NCI-H1092 (cell line): ENCODE measurements at places on chromosomes 1 and 21.

DNA sequence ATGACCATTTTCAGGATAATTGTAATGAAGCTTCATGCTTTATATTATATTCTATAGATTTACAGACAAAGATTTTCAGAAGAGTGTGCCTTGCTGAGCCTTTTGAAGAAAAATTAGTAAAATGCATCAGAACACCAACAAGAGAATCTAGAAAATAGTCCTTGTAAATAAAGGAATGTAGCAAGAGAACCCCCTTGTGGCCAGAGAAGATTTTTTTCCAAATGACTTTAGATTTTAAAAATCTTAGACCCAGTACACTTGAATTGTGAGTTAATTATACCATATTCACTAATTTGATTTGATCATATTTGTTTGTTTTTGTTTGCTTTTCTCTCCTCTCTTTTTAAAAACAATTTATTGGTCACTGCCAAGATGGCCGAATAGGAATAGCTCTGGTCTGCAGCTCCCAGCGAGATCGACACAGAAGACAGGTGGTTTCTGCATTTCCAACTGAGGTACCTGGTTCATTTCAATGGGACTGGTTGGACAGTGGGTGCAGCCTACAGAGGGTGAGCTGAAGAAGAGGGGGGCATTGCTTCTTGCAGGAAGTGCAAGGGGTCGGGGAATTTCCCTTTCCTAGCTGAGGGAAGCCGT is 12.8 kb upstream of the IFI44L start:
- no peak for DNase-seq

GRCh38 chr1:168821434-168821833 is 92.4 kb upstream of the DPT start:
- no peak for DNase-seq

GRCh38 chr1:41810446-41810845 is 108.3 kb downstream of the HIVEP3 start:
- DNase-seq = no peak

- DNase-seq = no peak
Measured at GRCh38 chr21:45767071-45768006, 123.8 kb downstream of the PCBP3 start.

- no peak for DNase-seq
Measured at GRCh38 chr1:31981972-31982371, 31.7 kb upstream of the KHDRBS1 start.

- DNase-seq = no peak
Measured at GRCh38 chr1:92886886-92887419, 55.1 kb downstream of the RPL5 start.

DNA sequence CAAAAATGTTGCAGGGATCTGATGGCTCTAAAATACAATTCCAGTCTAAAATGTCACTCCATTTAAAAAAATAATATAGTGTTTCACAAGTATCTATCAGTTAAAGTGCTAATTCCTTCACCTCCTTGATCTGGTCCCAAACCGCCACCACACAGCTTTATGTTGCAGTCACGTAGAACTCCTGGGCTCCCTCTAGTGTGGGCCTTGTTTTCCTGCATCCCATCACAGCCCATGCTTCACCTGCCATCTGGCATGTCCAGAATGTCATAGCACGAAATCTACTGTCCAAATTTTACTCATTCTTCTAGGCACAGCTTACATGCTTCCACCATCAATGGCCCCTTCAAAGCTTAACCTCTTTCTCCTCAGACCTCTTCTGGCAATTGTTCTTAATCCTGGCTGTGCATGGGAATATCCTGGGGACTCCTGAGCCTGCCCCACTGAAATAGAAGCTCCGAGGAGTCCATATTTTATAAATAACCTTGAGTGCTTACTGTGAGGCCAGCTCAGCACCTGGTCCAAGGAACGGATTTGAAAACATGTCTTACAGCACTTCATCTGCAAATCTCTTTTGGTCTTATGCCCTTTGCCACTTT is 15.5 kb downstream of the FYB2 start:
- DNase-seq = no peak

GRCh38 chr1:30714025-30714424 is 9.4 kb downstream of the MATN1 start:
- no peak for DNase-seq

- peak; percentile 62 for DNase-seq
Measured at GRCh38 chr1:162062542-162063015, 6.9 kb upstream of the NOS1AP start.

GRCh38 chr1:93567255-93567918 is 114.2 kb downstream of the BCAR3 start:
- no peak for DNase-seq

DNA sequence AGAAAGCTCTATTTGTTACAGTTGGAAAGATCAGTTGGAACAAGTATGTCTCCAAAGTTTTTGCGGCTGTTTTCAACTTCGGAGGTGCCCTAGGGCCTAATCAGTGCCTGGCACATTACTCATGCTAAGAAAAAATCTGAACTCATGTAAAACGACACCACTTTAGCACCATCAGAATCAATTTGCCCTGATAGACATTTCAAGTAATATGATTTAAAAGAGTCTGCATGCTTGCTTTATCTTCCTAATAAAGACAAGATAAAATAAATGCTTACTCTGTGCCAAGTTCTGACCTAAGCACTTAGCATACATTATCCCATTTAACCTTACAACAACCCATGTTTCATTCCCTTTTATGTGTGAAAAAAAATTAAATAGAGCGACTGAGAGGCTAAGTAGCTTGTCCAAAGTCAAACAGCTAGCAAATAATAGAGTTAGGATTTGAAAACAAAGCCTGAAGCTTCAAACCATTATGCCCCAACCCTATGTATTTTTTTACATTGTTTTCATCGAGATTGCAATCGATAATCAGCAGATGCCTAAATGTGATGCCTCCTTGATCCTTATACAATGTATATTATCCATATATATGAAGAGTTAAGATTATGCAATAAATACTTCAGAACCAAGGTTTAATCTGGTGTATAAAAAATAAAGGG is 91.3 kb downstream of the DENND1B start:
- no peak for DNase-seq

GRCh38 chr1:206790502-206791250 is 18.4 kb upstream of the IL10 start:
- no peak for DNase-seq

- peak; percentile 35 for DNase-seq
Measured at GRCh38 chr1:202122639-202123335, at the start of gene GPR37L1. TSS of gene GPR37L1 (plus strand) at chr1:202122917. CDS start at chr1:202122964, 47 bp downstream.

DNA sequence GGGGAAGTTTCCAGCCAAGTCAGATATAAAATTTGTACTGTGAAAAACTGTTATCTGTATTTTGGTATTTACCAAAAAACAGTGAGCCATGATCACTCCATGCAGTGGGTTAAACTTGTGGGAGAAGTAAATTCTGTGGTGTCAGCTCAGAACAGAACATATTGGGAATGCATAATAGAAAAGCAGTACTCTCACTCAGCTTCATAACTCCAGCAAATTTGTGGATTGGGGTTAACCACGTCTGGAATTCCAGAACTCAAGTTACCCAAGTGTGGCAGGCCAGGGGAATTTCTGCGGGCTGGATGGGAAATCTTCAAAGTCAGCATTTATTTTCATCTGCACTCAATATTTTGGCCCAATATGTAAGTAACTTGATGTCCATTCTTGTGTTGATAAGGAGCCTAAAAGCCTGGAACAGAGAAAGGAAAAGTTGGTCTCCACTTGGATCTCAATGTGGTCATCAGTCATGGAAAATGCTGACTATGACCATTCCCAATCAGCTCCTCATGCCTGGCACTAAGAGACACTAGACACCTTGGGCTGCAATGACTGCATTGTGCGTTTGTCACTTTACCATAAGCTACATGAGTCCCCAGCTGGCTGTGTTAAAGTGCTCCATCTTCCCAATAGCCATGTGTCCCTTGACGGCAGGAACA is 39.1 kb upstream of the ENAH start:
- no peak for DNase-seq

DNA sequence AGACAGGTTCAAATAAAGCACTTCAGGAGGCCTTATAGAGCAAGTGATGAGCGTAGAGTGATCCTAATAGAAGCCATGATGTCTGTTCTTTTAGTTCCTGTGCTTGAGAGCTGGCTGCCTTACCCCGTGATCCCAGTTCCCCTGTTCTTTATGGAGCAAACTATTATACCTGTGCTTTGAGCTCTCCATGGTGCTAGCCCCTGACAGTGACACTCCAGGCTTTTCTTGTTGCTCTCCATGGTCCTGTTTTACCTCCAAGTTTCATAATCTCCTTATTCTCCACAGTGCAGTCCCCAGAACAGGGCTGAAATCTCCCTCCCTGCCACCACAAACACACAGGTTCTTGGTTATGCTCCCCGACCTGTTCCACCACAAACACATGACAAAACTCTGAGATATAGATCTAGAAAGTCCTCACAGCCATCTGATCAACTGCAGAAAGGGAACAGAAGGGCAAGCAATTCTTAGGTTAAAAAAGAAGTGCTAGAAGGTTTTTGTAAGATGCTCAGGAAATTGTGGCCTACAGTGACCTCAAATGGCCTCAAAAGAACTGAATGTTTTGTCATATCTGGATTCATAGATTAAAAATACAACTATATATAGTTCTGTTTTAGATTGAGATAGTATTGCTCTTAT is 6.0 kb downstream of the CADM3 start:
- no peak for DNase-seq

DNA sequence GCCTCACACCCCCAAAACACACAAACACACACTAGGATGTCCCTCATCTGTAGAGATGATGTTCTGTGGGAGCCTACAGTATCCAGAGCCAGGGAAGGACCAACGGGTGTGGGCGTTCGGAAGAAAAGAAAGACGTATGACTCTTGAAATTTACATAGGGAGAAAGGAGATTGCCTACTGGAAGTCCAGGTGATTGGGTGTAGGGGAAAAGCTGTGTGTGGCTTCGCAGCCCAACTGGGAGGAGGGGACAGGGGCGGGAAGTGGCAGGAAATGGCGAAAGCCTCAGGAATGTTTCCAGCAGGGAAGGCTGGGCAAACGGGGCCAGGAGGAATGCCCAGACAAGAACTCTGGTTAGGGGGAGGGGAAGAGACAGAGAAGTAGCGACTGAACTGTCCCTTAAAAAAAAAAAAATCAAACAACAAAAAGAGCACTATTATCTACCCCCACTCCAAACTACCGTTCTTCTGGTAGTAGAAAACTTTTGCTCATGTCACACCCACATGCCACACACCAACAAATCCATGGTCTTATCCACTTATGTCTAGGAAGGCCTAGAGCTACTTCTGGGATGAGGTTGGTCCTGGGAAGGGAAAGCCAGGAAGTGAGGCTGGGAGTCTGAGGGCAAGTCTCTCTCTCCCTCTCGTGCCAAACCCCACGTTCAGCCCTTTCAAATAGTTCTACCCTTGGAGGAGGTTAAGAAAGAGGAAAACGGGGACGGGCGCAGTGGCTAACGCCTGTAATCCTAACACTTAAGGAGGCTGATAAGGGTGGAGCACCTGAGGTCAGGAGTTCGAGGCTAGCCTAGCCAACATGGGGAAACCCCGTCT is 1.8 kb upstream of the CKS1B start:
- no peak for DNase-seq

- no peak for DNase-seq
Measured at GRCh38 chr1:24897263-24898151, 32.6 kb downstream of the RUNX3 start.

DNA sequence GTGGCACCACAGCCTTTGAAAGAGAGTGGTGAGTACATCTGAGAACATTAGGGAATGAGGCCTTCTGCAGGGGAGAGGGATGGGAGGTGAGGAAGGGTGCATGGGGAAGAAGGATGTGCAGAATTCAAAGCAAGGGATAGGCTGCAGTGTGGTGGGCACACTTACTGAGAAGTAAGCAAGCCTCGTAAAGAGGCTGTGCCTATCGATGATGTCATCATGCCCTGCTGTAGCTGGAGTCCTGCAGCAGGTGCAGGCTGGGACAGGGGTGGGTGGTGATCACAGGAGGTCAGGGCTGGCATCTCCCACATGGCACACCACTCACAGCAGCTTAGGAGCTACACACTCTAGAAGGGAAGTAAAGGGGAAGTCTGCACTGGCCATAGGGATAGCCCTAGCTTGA is 16.2 kb downstream of the ZSCAN20 start:
- no peak for DNase-seq

DNA sequence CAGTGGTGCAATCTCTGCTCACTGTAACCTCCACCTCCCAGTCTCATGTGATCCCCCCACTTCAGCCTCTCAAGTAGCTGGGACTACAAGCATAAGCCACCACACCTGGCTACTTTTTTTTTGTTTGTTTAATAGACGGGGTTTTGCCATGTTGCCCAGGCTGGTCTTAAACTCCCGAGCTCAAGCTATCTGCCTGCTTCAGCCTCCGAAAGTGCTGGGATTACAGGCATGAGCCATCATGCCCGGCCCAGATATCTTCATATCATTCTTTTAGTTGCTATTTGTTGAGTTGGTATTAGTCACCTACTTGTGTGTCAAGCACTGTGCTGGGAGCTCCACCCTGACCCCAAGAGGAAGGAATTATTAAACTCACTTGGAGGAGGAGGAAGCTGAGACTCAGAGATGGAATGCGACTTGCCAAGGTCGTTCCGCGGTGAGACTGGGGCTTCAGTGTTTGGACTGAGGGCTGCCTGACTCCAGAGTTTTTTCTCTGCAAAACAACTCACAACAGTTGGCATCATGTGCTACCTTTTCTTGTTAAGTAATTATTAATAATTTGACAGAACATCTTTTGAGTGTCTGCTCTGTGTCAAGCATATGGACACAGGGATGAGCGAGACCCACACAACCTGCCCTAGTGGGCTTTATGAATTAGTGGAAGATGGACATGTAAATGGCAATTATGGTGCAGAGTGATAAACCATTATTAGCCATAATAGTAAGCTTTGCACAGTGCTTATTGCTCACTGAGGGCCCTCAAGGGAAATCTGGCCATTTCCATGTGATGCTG is 132.0 kb downstream of the FOXD2 start:
- DNase-seq = no peak

DNA sequence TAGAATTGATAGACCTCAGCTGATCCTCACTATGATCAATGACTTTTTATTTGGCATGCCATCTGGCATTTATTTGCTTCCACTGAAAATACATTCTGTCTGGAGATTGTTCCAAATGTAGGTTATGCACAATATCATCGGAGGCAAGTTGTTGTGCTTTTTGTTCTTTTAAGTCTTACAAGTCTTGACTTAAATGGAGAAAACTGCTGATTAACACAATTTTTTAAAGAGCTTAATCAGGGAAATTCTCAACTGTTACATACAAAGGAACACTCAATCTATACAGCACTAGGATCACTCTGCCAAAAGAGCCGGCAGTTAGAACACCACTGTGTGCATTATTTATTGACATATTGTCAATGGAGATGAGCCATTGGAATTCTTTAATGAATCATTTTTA is 19.2 kb downstream of the CYYR1 start:
- DNase-seq = peak; percentile 35

GRCh38 chr1:195902779-195903178 is 705.5 kb downstream of the KCNT2 start:
- no peak for DNase-seq

GRCh38 chr1:109514846-109515245 is 5.3 kb upstream of the AMIGO1 start:
- no peak for DNase-seq

GRCh38 chr1:180982422-180982821 is 40.2 kb downstream of the STX6 start:
- no peak for DNase-seq
